Activated CD4-positive, alpha-beta T cell treated with anti-CD3 and anti-CD28 coated beads for 4 hours (primary cell): ENCODE measurements at places on chromosomes 6 and 20.

DNA sequence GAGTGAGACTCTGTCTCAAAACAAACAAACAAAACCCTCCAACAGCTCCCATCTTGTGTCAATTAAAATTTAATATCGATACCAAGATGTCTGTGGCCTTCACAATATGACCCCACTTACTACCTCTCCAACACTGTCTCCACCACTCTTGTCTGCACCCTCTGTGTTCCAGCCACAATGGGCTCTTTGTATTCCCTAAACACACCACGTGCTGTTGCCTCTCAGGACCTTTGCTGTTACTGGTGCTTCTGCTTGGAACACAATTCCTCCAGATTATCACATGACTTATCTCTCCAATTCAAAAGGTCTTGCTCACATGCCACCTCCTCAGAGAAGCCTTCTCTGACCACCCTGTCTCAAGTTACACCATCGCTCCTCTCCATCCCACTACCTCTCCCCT is 6.0 kb upstream of the HCK start:
- DNase-seq: no peak

DNA sequence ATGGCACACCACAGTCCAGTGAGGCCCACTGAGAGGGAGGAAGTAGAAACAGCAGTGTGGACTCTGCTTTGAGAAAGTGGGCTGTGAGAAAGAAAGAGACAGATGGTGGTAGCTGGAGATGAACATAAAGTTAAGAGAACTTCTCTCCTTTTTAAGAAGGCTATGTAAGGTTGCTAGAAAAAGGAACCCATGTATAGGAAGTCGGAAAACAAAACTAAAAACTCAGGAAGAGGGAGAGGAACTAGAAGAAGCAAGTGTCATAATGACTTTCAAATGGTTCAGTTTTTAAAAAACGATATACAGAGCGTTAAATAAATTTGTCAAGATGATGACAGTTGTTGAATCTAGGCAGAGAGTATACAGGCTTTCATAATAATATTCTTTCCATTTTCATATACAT is 25.4 kb upstream of the GMNN start:
- DNase-seq: no peak

- DNase-seq: no peak
Measured at GRCh38 chr20:61582196-61582923, 330.3 kb downstream of the CDH4 start.

DNA sequence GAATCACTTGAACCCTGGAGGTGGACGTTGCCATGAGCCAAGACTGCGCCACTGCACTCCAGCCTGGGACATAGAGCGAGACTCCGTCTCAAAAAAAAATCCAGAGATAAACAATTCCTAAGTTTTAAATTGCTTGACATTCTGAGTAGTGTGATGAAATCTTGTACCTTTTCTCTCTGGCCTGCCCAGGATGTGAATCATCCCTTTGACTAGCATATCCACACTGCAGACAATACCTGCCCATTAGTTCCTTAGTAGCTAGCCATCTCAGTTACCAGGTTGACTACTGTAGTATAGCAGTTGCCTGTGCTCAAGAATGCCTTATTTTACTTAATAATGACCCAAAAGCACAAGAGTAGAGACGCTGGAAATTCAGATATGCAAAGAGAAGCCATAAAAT is 2.8 kb downstream of the ZFP57 start:
- DNase-seq: no peak

DNA sequence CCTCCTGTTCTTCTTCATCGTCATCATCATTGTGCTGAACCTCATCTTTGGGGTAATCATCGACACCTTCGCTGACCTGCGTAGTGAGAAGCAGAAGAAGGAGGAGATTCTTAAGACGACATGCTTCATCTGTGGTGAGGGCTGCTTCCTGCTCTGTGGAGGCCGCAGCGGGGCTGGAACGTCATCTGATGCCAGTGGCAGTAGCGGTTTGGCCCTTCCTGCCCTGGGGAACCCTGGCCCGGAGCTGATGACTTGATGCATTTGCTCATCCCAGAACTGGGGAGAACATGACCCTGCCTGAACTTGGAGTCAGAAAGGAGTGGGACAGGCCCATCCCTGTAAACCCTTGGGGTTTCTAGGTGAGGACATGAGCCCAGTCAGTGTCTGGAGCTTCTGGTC is 18.7 kb downstream of the UQCC2 start:
- DNase-seq: peak; percentile 45

DNA sequence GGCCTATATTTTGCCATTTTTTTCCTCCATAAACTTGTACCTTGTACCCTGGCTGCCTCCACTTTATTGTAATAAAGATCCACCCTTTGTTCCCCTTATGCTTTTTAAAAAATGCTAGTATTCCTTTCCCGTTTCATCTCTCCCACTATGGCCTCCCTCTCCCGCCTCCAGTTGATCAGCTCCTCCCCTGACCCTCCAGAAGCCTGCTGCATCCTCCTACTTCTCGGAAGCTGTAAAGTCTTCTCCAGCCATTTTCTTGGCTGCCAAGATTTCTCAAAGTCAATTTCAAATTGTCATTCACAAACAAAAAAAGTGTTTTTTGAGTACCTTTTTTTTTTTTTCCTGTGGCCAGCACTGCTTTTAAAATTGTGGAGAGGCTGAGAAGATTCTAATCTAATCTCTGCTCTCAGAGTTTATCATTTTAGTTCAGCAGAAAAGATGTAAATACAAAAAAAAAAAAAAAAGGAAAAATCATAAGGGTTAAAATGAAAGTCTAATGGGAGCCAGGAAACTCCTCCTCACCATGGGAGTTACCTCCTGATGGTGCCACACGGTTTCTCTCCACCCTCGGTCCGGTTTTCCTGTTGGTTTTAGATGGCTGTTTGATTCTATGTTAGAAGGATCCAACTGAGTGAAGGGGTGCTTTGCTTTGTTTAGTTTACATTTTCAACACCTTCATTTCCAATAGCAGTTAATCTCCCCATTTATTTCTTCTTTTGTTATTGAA is 103.0 kb upstream of the KCNK16 start:
- DNase-seq: no peak

GRCh38 chr6:35140639-35141006 is 516 bp downstream of the TCP11 start:
- no peak for DNase-seq

- DNase-seq: no peak
Measured at GRCh38 chr6:102026649-102027048, 633.1 kb downstream of the GRIK2 start.

GRCh38 chr20:23160536-23161243 is 74.6 kb upstream of the CD93 start:
- no peak for DNase-seq

DNA sequence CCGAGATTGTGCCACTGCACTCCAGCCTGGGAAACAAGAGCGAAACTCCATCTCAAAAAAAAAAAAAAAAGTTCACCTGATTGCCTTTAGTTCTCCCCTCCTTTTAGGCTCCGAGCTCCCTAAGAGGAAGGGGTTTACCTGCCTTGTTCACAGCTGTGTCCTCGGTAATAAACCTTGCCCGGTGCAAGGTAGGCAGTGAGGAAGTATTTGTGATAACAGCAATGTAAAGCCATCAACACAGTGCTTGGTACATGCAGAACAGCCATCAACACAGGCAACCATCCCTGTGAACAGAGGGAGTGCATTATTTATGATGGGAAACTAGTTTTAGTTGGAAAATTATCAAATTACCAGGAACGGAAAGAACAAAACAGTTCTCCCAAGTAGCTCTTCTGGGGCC is 1.8 kb upstream of the SPO11 start:
- DNase-seq: no peak

GRCh38 chr6:16355238-16355637 is 116.9 kb downstream of the GMPR start:
- no peak for DNase-seq
